ENCODE measurements at places on chromosomes 1 and 21. TPM values are rescaled to one million over a fixed set of nuclear protein-coding genes. Genes with fewer than 3 reads are reported as not detected.
A peak's percentile ranks its signal among the peaks of the same experiment; 100 is the strongest.

GRCh38 chr21:33255404-33255803 is 10.8 kb upstream of the IL10RB start:
- DNase-seq: no peak

- DNase-seq: no peak
Observed at GRCh38 chr1:230303822-230304221, 122.3 kb downstream of the PGBD5 start.

Gene GOLT1A
- total RNA-seq: not detected

DNA sequence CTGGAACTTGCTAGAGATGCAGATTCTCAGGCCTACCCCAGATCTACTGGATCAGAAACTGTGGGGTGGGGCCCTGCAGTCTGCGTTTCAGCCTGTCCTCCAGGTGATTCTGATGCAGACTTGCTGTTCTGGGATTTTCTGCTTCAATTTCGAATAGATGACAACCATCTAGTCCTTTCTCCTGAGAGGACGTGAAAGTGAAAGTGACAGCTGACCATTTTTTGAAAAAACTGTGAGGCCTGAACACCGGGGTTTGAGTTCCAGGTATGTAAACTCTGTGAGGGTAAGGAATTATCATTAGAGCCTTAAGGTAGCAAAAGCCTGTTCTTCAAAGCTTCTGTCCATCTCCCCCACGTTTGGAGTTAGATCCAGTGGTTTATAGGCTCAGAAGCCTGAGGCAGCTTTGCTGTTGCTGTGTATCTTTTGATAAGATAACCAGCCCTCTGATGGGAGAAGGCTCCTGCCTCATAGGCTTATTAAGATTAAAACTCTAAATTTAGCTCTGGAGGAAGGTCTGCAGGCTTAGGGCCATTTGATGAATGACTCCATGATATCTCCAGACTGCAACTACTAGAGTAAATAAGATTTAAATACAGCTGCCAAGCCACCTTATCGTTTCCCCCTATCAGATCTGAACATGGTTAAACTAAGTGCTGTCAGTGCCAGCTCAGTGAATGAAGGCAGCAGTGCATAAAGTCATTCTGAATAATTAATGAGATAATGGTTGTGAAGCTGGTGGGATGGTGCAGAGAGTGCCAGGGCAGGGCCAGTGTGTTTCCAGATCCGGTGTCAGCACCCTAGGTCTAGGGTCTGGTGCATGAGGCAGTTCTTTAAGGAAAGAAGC is 335.2 kb downstream of the HHAT start:
- no peak for DNase-seq

DNA sequence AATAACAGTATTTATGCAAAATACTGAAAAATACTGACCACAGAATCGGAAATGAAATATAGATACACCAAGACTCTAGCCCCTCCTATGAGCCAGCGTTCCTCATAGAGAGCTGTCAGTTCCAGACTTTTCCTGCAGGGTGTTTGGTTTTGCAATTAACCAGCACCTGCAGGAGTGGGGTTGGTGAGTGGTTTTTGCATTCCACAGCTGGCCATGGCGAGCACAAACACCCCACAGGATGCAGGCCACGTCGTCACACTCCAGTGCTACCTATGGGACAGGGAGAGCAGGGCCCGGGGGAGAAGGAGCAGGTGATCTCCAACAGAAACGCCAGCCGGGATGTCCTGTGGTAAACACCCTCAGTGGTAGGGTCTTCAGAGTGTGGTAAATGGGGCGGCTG is 94.1 kb downstream of the ERG start:
- no peak for DNase-seq

DNA sequence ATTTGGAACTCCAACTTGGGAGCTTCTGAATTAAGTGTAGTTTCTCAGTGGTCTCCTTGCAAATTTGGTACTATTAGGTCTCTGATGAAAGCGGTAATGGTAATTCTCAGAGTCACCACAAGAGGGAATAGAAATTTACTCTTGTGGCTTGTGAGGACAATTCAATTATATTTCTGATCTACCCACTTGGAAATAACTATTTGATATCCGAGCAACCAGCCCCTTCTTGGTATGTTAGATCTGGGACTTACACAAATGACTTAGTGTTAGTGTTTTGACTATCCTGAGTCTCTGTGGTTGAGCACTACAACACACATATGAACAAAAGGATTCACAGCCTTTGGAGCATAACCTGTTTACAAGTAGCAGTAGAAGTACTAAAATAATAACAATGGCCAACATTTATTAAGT is 68.1 kb downstream of the RPS6KA1 start:
- DNase-seq: no peak

Gene C1orf116
- total RNA-seq: not detected

- no peak for DNase-seq
Observed at GRCh38 chr1:31661856-31662255, 17.2 kb upstream of the PEF1 start.

- DNase-seq: peak; percentile 15
Observed at GRCh38 chr1:167294528-167294927, 73.8 kb downstream of the POU2F1 start.

Data from H4 (cell line).